ENCODE measurements at places on chromosomes 12 and 14.

GRCh38 chr12:72313806-72314205, 41.6 kb downstream of the TRHDE start:
- no peak for DNase-seq

- no peak for DNase-seq
These were observed 112.5 kb downstream of the CCER1 start for GRCh38 chr12:90842477-90842876.

DNA sequence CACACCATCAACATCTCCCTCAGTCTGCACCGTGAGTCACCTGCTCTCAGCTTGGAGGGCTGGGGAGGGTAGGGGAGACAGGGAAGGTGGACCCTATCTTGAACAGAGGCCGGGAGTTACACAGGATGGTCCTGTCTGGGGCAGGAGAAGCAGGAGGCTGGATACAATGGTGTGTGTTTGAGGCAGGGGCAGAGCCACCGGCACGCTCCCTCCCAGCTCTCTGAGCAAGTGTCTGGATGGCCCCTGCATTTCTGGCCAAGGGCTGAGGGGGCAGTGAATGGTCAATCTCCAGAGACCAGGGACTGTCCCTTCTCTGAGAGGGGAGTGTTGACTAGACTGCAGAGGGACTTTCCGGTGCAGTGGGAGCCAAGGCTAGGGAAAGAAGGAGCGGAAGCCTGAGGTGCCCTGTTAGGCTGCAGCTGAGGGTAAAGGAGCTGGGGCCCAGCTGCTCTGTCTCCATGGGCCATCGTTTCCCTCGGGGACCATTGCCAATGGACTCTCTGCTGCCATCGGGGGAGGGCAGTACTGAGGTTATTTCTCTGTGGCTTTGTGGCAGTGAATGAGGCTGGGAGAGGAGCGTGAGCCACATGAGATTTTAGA, 1.9 kb downstream of the LRP1-AS start:
- no peak for DNase-seq

- no peak for DNase-seq
These were observed at the start of gene TEAD4 for GRCh38 chr12:2959192-2959504. TSS of gene TEAD4 (plus strand) at chr12:2959397.

GRCh38 chr12:10115311-10115710, 14.7 kb downstream of the CLEC7A start:
- DNase-seq: no peak

- DNase-seq: no peak
These were observed 193.1 kb downstream of the CCDC91 start for GRCh38 chr12:28383368-28383767.

DNA sequence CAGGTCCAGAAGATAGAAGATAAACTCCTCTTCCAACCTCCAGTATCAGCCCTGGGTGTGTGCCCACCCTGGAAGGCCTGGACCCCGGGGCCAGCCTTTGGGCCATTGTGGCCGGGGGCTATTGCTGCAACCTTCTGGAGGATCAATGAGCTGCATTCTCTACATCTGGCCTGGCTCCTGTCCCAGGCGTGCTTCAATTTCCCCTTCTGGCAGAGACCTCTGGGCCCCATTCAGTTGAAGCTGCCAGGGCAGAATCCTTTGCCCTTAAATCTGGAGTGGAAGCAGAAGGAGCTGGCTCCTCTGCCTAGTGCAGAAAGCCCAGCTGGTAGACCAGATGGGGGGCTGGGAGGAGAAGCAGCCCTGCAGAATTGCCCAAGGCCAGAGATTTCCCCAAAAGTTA, 10.0 kb downstream of the NYNRIN start:
- DNase-seq: no peak

GRCh38 chr12:73529231-73529630, 1008.4 kb upstream of the ATXN7L3B start:
- DNase-seq: no peak

GRCh38 chr12:54958048-54958658, 26.4 kb downstream of the TESPA1 start:
- DNase-seq: no peak

DNA sequence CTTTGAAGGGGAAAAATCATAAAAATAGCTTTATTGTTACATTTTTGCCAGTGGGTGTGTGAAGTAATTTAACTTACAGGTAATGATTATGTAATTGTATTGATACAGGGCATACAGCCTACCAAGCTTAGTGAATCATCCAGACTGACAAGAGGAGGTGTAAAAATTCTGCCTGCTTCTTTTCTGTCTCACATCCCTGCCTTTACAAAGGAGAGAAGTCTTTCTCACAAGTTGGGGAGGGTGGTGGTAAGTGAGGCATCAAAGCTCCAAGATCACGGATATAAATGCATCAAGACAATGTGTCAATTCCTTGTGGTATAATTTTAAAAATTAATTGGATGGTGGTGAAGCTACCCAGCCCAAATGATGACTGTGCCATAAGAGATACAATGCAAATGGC, 39.0 kb upstream of the G2E3 start:
- DNase-seq: no peak

DNA sequence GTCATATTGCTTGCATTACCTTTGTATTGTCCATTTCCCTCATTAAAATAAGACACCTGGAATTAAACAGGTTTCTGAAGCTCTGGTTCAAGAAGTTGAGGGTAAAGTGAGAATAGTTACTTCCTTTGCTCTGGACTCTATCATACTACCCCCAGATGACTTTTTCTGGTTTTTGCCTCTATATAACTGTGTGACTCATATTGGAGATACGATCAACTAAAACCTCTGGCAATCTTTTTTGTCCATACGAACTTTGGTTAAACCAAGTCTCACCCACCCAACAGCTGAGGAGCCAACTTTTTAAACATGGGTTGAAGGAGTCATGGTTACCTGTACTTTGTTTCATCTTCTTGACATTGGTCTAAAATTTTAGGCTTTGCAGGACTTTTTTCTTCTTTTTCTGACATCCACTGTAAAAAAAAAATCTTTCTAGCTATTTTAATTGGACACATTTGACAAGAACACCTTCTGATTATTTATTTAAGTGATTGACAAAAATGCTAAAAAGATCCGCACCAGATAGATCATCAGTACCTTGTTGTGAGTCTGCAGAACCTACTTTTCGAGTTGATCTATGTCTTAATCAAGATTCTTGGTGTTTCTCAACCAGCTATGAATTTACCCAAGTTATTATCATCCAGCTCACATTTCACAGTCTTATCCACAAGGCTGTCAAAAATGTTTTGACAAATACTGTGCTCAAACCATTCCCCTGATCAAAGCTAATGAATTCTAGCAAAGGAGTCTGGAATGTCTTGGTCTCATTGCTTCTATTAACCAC, 166.0 kb downstream of the IPO8 start:
- no peak for DNase-seq

DNA sequence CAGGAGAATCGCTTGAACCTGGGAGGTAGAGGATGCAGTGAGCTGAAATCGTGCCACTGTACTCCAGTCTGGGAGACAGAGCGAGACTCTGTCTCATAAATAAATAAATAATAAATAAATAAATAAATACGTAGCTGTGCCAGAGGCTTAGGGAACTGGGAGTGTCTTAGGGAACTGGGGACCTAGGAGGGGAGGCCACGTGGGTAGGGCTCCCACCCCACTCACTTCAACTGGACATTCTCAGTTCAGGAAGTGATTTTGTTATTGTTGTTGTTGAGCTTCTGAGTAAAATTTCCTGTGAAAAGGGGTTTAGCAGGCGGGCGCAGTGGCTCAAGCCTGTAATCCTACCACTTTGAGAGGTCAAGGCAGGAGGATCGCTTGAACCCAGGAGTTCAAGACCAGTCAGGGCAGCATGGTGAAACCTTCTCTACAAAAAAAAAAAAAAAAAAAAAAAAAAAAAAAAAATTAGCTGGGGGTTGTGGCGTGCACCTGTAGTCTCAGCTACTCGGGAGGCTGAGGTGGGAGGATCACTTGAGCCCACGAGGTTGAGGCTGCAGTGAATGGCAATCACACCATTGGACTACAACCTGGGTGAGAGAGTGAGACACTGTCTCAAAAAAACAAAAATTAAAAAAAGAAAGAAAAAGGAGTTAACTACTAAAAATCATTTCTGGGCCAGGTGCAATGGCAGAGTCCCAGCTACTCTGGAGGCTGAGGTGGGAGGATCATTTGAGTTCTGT, 19.0 kb upstream of the ANKRD9 start:
- DNase-seq: no peak
